ENCODE measurements at places on chromosomes 6 and 20.

DNA sequence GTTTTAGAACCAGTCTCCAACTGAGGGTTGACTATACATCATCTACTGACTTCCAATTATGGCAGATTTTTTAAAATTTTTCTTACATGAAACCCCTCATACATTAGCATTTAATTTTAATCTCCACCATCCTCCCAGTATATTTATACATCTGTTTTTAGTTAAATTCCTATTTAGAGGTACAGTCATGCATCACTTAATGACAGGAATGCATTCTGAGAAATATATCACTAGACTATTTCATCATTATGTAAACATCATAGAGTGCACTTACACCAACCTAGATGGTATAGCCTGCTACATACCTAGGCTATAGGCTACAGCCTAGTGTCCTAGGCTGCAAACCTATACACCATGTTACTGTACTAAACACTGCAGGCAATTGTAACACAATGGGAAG lies 316.7 kb upstream of the MARCKS start:
- DNase-seq, result no peak

GRCh38 chr6:56552187-56553130 lies 90.2 kb downstream of the DST start:
- no peak for DNase-seq

- no peak for DNase-seq
Observed at GRCh38 chr6:108945681-108946159, 97.5 kb downstream of the ARMC2 start.

GRCh38 chr6:16576451-16577368 lies 184.6 kb downstream of the ATXN1 start:
- DNase-seq, result no peak

GRCh38 chr20:56964901-56965300 lies 301.5 kb downstream of the BMP7 start:
- no peak for DNase-seq

DNA sequence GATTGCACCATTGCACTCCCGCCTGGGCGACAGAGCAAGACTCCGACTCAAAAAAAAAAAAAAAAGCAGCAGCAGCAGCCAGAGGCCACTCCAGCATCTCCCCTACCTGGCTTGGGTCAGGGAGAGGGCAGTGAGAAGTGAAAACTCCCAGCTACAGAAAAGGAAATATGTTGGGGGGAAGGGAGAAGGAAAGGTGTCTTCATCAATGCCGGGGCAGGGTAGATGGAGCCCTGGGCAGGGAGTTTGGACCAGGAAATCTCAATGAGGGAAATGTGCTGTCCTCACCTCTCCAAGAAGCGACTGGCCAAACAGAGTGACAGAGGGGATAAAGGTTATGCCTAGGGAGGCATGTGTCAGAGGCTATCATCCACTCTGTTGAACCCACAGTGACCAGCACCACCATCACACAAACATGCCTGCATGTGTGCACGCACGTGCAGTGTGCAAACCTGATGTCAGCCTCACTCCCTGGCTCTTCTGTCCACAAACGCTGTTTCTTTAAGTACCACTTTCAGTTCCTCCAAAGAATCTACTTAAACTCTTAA lies 887 bp upstream of the AIF1 start:
- DNase-seq, result peak; percentile 24

- DNase-seq, result no peak
Observed at GRCh38 chr6:118216751-118217150, 309.7 kb downstream of the SLC35F1 start.

GRCh38 chr6:125188037-125188436 lies 34.5 kb downstream of the TPD52L1 start:
- no peak for DNase-seq

- DNase-seq, result peak; percentile 54
Observed at GRCh38 chr6:20846602-20847028, 312.4 kb downstream of the CDKAL1 start.

- DNase-seq, result no peak
Observed at GRCh38 chr6:38367231-38367630, 272.5 kb downstream of the BTBD9 start.

- DNase-seq, result no peak
Observed at GRCh38 chr6:118240878-118241528, 307.1 kb upstream of the PLN start.

DNA sequence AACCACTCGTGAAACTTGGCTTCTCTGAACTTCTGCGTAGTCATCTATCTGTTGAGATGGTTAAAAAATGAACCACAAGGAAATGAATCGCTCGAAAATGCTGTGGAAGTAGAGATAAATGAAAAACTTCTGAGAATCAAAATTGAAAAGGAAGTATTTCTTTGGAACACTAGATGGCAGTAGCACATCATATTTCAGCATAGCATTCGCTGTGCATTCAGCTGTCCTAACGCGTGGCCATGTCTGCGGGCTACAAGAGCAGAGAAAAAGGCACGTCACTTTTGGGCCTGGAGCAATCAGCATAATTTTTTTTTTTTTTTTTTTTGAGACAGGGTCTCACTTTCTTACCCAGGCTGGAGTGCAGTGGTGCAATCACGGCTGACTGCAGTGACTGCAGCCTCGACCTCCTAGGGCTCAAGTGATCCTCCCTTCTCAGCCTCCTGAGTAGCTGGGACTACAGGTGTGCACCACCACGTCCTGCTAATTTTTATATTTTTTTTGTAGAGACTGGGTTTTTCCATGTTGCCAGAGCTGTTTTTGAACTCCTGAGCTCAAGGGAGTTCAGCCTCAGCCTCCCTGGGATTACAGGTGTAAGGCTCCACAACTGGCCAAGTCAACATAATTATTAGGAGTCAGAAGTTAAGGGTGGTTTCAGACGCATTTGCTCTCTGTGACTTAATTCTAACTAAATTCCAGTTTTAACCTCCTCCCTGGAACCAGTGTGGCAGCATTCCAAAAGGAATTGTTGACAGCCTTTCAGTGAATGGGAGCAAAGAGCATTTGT lies 8.8 kb upstream of the PERP start:
- peak; percentile 19 for DNase-seq

GRCh38 chr6:30411515-30412207 lies 66.7 kb downstream of the RPP21 start:
- DNase-seq, result no peak

- DNase-seq, result no peak
Observed at GRCh38 chr6:85672623-85673022, 29.9 kb upstream of the SYNCRIP start.

DNA sequence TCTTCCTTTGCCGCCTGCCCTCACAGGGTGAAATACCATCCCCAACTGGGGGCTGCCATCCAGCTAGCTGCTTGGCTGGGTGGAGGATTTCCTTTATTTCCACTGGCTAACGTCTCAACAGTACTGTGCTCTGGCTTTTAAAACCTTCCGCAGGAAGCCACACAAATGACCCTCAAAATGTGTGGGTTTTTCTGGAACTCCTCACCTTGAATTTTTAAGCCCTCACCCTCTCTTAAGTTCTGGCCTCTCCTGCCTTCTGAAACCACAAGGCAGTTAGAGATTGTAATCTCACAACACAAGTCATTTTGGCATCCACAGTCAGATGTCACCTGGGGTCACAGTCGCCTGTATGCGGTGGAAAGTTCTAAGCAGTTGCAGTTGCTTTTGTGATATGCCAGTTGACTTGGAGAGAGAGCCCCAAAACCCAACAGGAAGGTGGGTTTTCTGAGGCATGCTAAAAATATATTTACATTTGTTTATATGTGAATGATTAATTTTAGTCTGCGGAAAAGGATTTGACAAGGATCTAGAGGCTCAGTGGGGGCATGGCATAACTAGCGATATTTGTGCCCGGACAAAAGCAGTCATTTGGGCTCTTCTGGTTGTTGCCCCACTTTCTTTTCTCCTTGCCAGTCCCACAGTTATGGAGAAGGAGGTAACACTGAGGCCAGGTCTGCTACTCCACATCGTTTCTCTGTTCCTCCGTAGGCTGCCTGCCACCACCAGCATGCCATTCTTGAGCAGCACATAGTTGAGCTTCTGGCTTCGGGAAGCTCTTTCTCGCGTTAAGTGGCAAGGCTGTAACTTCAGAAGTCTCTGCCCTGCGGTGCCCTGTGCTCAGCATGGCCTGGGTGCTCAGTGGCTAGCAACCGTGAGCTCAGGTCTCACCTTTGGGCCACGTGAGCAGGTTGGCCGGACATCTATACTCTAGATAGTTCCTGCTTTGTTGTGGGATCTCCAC lies 335.3 kb downstream of the CD83 start:
- peak; percentile 100 for DNase-seq

- no peak for DNase-seq
Observed at GRCh38 chr6:166308033-166308768, at the start of gene PRR18. Gene PRR18, minus strand, starts transcription at chr6:166308392. Its CDS starts 250 bp downstream, at chr6:166308142.

GRCh38 chr20:50222309-50223038 lies 31.8 kb downstream of the CEBPB start:
- no peak for DNase-seq

DNA sequence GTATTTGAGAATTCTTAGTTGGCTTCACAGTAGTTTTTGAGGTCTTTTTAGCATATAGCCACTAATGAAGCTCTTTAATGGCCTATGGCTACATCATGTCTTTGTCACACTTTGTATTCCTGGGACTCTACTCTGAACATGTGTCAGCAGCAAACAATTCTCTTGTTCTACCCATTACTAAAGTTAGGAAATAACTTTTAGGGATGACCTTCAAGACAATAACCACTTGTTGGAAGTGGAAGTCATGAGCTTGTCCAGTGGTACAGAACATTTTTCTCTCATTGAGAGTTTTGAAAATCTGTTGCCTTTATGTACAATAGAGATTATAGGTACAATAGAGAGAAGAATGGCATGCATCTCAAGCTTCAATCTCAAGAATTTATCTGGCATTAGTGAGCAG lies 571.6 kb upstream of the JAG1 start:
- DNase-seq, result no peak

DNA sequence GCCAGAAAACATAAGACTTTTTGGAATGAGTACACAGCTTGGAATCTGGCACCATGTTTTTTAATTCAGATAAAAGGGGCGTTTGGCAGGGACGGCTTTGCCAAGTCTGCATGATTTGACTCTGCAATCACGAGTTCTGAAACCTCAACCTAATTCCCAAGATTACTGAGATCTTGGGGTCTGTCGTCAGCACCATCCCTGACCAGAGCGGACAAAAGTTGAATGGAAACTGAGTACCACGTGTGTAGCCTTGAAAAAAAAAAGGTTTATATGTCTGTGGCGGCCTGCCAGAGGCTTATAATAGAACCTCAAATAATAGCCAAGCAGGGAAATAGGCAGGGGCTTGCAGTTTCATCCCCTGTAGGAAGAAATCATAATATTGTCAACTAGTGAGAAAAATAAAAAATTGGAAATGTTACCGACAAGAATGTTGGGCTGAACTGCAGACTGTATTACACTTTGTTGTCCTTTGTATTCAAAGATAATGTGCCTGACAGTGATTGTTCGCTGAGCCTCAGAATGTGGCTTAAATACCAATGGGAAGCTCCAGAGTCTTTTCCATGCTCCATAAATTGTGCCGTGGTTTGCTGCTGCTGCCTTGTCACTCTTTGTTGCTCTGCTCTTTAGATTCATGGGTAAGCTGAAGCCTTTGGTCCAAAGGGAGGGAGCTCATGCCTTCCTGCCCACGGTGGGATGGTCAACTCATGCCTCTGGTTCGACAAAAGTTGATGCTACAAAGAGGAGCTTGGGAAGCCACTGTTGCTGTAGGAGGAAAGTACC lies 118.8 kb upstream of the ARID1B start:
- no peak for DNase-seq

- no peak for DNase-seq
Observed at GRCh38 chr20:21241406-21241805, 61.7 kb upstream of the XRN2 start.

- peak; percentile 96 for DNase-seq
Observed at GRCh38 chr20:34680586-34681175, 3.8 kb upstream of the PIGU start.

GRCh38 chr6:119110601-119111548 lies 32.4 kb upstream of the FAM184A start:
- DNase-seq, result peak; percentile 4

DNA sequence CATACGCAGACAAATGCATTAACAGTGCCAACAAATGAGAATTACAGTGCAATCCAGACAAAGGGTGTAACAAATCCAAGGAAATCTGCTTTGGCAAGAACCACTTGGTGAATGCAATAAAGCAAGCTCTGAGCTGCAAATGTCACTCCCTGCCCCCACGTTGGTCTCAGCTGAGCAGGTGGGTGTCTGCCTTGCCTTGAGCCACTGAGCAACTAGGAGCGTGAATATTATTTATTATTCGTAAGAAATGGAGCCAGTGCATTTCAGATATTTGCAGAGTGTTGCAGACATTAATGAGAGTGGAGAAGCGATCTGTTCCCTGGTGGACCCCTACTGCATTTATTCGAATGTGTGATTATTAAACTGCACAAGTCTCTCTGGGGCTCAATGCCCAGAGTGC lies 36.6 kb upstream of the F13A1 start:
- DNase-seq, result no peak

DNA sequence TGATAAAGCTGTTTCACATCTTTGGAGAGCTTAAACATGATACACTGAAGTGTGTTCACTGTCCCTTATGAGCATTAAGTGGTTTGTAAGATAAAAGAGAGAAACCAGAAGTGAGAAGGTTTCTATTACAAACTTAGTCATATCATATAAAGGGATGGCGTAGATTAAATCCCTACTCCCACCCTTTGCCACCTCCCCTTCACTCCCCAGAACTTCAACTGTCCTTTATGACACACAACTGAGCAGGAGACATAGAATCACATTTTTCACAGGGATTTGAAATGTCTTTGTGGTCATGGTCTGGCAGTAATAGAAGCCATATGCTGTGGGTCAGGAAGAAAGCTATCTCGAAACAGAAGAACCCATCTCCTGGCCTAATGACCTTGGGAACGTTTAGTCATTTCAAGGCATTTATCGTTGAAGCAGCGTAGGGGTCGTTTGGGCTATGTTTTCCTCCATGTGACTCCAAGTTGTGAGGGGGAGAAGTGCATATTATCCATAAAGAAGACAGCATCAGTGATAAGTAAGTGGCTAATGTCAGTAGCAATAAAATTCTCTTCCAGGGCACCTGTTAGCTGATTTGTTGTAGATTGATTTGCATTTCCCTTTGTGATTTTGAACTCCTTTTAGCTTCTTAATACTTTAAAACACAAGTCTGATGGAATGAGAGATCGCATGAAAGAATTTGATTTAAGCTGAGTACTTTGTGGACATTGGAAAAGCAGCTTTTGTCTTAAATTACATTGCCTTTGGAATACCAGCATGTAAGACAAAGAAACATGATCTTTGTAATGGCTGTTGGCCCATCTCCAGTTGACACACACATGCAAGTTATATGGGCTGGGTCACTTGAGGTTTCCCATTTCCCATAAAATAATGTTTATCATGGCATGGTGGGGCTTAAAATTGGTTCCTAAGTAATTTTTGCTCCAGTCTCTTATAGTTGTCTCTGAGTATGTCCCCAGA lies 501.5 kb upstream of the FLRT3 start:
- no peak for DNase-seq

Measured in GF-D8 (cell line).